Stimulated activated CD4-positive, alpha-beta T cell treated with anti-CD3 and anti-CD28 coated beads, Interleukin-1b, Interleukin-23, amount 100 ng/mL, for 1 hour (primary cell): ENCODE measurements at places on chromosomes 16 and 17.

DNA sequence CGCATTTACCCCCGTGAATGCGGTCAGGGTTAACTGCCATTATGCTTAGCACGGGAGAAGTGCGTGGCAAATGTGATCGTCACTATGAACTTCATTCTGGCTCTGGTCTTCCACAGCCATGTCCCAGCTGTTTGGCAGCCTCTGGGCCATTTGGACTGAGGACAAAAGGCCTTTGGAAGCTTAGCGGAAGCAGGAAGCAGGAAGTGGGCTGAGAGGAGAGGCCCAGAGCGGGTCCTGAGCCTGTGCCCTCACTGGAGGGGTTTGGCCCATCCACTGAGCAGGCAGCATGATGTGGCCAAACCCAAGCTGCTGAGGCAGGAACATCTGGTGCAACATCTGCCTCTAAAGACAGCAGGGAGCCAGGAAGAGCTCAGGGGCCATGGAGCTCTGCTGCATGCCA lies 345.9 kb downstream of the C16orf95 start:
- no peak for DNase-seq

GRCh38 chr17:8725881-8726876 lies 18.5 kb downstream of the CCDC42 start:
- no peak for DNase-seq

GRCh38 chr17:80844418-80844990 lies 147.1 kb upstream of the CHMP6 start:
- DNase-seq, result no peak

DNA sequence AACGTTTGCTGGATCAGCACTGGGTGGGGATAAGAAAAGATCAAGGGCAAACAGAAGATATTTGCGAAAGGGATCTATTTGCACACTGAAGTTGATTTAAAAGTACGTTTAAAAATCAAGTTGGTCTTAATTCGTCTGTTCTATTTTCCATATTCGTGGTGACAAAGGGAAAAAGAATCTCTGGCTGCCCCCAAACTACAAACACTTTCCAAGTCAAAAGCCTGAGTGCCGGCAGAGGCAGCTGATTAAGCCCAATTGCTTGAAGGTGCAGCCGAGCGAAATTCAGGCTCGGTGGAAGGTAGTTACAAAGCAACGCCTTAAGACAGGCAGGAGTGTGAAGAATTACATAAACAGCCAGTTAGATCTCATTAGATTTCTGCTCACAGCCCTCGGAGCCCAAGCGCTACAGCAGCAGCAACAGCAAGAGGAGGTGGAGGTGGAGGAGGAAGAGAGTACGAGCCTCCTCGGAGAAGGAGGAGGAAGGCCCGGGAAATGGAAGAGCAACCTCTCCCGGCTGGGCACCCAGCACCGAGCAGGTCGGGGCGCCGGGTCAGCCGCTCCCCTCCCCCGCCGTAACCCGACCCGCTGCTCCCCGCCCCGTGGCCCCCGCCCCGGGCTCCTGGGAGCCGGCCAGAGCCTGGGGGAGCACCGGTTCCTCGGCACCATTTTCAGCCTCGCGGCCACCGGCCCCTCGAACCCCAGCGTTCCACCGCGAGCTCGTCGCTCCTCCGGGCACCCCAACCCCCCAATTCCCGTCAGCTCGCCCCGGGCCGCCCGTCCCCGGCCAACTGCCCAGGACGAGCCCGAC lies 890 bp downstream of the TOB1 start:
- DNase-seq, result no peak

GRCh38 chr17:82545071-82545462 lies 25.5 kb downstream of the FOXK2 start:
- no peak for DNase-seq

DNA sequence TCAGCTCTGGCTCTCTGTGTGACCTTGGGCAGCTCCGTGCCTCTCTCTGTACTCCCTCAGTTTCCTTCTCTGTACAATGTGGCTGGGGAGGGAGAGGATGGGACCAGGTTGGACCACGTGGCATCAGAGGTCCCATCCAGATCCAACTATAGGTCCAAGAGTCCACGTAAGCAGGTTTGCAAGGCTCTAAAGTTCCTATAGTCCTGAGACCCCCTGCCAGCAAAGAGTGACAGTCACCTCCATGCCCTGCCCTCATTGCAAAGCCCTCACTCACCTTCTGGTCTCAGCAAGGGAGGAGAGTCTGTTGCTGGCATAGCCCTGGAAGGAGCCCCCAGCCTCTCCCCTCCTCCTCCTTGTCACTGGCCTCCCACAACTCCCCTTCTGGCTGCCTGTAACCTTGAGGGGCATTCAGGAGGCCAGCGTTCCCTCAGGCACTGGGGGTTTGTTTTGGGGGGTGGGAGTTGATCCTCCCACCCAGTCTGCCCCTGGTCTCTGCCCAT lies 6.1 kb upstream of the DRC7 start:
- no peak for DNase-seq
